ENCODE measurements at places on chromosomes 2 and 18. TPM values are rescaled to one million over a fixed set of nuclear protein-coding genes. Genes with fewer than 3 reads are reported as not detected.

- H3K27ac ChIP-seq, result no peak overlapping the region
- no peaks in the 10 kb centered on the region for H3K27me3 ChIP-seq
- DNase-seq, result peak; percentile 90
- H3K4me3 ChIP-seq, result no peak overlapping the region
- H3K36me3 ChIP-seq, result no peaks in the 10 kb centered on the region
These were observed 153.6 kb downstream of the MTCL1 start for GRCh38 chr18:8858888-8859511.

- peaks cover 7% of the 10 kb centered on the region for H3K4me1 ChIP-seq
- no peaks in the 10 kb centered on the region for H3K27me3 ChIP-seq
- H3K36me3 ChIP-seq, result no peaks in the 10 kb centered on the region
- DNase-seq, result no peak
These were observed 26.2 kb downstream of the MCEE start for GRCh38 chr2:71103809-71104208.

GRCh38 chr2:168793596-168793995 lies 8.8 kb upstream of the NOSTRIN start:
- no peak overlapping the region for H3K27ac ChIP-seq
- no peak for DNase-seq
- H3K4me3 ChIP-seq, result no peak overlapping the region
- H3K4me1 ChIP-seq, result no peaks in the 10 kb centered on the region
- no peaks in the 10 kb centered on the region for H3K36me3 ChIP-seq
- no peaks in the 10 kb centered on the region for H3K27me3 ChIP-seq

DNA sequence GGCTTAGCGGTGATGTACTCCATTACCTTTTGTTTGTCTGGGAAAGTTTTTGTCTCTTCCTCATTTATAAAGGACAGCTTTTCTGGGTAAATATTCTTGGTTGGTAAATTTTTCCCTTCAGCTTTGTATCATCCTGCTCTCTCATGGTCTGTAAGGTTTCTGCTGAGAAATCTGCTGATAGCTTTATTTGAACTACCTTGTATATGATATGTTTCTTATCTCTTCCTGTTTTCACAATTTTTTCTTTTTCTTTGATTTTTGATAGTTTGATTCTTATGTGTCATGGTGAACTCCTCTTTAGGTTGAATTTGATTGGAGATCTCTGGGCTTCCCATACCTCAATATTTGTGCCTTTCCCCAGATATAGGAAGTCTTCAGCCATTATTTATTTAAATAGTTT lies 44.7 kb downstream of the MSTN start:
- no peaks in the 10 kb centered on the region for H3K36me3 ChIP-seq
- no peak overlapping the region for H3K27ac ChIP-seq
- no peaks in the 10 kb centered on the region for H3K4me1 ChIP-seq
- H3K4me3 ChIP-seq, result no peak overlapping the region
- no peak for DNase-seq

DNA sequence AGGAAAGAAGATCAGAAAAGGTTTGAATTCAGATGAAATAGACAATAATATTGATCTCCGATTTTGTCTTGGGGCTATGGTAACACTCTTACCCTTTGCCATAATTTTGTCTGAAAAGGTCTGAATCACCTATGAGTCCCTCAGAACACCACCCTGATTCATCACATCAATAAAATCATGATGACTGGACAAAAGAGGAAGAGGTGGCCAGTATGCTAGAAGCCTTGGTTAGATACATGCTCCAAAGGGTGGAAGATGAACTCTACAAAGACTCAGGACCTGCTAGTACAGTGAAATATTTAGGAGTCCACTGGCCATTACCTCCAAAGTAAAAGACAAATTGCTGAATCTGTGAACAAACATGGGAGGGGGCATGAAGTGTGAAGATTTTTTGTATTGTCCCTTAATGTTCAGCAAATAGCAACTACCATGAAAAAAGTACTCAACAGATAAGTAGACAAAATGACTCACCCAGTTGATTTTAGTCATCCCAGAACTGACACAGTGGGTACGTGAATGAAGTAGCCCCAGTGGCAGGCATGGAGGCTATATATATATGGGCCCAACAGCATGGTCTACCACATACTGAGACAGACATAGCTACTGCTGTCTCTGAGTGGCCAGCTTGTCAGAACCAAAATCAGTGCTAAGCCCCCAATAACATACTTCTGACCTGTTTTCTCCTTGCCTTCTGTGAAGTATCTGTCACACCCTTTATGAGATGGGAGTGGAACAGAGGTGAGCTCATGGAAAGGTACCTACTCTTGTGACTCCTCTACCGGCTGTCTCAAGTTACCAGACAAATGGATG lies 36.5 kb upstream of the GLS start:
- H3K36me3 ChIP-seq, result no peaks in the 10 kb centered on the region
- DNase-seq, result peak; percentile 95
- H3K4me3 ChIP-seq, result peak overlapping the region; percentile 61
- peaks cover 89% of the 10 kb centered on the region for H3K4me1 ChIP-seq

GRCh38 chr2:64018701-64019082 lies 536 bp downstream of the VPS54 start:
- no peaks in the 10 kb centered on the region for H3K36me3 ChIP-seq
- DNase-seq, result peak; percentile 25
- peak overlapping the region; percentile 21 for H3K27ac ChIP-seq
- peak overlapping the region; percentile 91 for H3K4me3 ChIP-seq

The HDAC4 gene
- 20.0 TPM for total RNA-seq

The ATG16L1 gene
- total RNA-seq, result 173 TPM
